ENCODE measurements at places on chromosomes 13 and 19.

DNA sequence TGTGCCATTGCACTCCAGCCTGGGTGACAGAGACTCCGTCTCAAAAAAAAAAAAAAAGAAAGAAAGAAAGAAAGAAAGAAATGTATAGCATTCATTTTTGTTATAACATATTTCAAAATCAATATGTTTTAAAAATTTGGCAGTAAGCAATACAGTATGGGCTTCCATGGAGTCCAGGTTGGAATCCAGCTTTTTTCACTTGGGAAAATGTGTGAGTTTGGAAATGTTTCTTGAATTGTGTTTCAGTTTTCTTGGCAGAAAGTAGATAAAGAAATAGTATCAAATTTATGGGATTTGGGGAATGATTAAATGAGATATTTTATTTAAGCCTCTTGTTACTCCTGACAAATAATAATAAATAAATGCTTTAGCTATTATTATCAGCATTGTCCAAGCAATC is 225.6 kb downstream of the PCDH9 start:
- DNase-seq, result no peak

DNA sequence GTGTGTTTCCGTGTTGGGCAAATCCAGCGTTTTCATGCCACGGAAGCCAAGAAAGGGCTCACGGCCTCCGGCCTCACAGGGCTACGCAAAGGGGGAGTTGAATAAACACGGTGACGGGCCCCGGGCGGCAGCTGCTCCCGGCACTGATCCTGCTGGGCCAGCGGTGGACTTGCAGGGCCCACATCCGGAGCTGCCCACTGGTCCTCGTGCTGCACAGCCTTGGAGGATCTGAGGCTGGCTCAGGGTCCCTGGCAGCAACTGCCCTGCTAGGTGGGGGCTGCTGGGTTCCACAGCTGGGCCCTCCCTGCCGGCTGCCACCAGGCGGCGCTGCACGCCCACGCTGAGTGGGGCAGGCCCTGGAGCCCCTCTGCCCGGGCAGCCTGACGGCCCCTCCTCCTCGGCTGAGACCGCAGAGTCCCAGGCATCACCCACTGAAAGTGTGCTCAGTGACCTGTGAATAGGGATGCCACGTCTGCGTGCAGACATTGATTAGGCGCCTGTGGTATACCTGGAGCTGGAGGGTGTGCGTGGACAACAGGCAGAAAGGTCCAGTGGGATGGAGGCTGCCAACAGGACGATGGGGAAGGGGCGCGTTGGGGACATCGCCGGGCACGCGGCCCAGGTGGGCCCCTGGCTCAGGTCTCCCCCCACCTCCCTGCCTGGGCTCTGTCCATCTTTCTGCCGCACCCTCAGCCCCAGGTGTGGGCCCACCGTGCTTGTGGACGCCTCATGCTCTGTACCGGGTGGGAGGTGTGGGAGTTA is 5.3 kb upstream of the HCN2 start:
- peak; percentile 37 for DNase-seq

- DNase-seq, result no peak
These were observed 29.3 kb downstream of the MTUS2 start for GRCh38 chr13:28849441-28849840.

- DNase-seq, result peak; percentile 86
These were observed 73.8 kb downstream of the SLITRK6 start for GRCh38 chr13:85725433-85725832.

DNA sequence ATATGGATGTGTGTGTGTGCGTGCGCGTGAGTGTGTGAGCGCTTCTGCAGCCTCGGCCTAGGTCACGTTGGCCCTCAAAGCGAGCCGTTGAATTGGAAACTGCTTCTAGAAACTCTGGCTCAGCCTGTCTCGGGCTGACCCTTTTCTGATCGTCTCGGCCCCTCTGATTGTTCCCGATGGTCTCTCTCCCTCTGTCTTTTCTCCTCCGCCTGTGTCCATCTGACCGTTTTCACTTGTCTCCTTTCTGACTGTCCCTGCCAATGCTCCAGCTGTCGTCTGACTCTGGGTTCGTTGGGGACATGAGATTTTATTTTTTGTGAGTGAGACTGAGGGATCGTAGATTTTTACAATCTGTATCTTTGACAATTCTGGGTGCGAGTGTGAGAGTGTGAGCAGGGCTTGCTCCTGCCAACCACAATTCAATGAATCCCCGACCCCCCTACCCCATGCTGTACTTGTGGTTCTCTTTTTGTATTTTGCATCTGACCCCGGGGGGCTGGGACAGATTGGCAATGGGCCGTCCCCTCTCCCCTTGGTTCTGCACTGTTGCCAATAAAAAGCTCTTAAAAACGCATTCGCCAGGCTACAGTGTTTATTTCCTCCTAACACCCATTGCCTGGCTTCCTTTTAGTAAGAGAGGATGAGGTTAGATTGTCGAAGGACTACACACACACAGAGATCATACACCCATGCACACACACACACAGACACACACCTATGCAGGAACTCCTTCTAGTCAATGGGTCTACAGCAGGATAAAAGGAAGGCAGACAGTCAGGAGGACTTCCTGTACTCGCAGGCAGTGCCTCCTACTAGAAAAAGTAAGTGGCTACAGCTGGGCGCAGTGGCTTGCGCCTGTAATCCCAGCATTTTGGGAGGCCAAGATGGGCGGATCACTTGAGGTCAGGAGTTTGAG is 7.1 kb downstream of the FOSB start:
- no peak for DNase-seq

- no peak for DNase-seq
These were observed 45.8 kb downstream of the UFM1 start for GRCh38 chr13:38395497-38395788.

DNA sequence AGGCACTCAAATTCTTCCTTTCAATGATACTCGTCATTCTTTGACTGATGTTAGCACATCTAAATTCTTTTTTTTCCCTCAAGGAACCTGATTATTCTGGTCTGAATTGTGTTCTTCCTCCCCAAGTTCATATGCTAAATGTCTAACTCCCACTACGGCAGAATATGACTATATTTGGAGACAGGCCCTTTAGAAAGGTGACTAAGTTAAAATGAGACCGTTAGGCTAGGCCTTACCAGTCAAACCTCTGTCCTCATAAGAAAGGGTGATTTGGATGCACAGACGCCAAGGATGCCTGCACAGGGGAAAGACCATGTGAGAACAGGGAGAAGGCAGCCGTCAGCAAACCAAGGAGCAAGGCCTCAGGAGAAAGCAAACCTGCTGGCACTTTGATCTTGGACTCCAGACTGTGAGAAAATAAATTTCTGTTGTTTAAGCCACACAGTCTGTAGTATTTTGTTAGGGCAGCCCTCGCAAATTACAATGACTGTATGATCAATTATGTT is 13.1 kb upstream of the FOXO1 start:
- no peak for DNase-seq

- peak; percentile 83 for DNase-seq
These were observed 610 bp downstream of the RABAC1 start for GRCh38 chr19:41958367-41959055.

Data from SHP77 (cell line).